ENCODE measurements at places on chromosomes 2 and 18.

DNA sequence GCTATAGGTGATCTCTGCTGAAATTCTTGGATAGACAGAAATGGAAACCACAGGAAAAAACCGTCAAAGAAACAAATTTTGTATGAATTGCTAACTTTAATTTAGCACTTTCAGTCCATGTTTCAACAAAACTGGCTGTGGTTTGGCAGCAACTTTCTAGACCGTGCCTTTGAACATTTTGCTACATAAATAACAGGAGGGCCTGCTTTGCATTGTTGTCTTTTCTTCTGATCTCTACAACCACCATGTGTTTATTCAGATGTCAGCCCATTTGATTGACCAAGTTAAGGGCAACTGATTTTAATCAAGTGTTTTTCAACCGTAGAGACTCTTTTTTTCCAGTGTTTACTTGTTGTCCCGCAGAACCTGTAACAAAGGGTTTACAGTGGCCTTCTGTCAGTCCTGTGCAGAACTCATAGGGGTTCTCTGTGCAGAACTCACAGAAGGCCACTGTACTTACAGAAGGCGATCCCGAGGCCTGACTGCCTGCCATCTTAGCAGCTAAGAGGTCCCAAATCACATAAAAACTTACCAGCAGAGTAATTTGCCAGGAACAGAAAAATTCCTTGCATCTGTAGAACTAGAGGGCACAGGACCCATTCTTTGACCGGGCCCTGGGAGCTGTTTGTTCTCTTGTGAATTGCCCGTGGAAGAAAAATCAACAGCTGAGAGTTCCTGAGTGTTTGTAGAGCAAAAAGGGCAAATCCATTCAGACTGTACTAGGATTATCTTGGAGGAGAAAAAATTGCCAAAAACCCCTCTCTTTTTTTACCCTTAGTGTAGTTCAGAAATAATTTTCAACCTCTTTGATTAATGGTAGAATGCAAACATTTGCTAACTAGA is 120.6 kb downstream of the PRKRA start:
- DNase-seq: no peak

DNA sequence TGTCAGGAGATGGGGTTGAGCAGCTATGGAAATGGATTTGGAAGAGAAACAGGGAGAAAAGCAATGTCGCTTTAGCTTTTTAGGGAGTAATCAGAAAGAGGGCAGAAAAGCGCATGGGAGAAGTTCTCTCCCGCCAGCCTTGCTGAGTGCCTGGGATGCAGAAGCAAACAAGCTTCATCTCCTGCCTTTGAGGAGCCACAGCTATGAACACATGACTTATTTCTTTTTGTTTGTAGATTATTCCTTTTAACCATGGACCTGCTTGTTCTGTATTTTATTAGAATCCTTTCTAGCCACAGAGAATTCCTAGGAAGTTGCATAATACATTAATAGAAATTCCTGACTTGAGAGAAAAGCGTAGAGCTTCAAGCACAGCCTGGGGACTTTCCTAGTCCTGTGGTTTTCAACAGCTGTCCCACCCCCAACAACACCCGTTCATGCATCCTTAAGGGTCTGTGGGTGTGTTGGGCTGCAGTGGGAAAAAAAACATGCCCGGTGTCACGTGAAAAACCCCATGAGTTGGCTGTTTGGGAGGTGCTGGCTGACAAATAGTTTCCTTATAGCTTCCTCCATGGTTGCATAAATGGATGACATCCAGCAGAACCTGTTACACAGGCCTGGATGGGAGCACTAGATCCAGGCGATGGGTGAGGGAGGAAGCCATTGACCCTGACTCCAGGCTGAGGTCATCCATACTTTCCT is 14.9 kb downstream of the SLC9A4 start:
- no peak for DNase-seq

- no peak for DNase-seq
Measured at GRCh38 chr2:149800624-149801542, 213.3 kb upstream of the MMADHC start.

DNA sequence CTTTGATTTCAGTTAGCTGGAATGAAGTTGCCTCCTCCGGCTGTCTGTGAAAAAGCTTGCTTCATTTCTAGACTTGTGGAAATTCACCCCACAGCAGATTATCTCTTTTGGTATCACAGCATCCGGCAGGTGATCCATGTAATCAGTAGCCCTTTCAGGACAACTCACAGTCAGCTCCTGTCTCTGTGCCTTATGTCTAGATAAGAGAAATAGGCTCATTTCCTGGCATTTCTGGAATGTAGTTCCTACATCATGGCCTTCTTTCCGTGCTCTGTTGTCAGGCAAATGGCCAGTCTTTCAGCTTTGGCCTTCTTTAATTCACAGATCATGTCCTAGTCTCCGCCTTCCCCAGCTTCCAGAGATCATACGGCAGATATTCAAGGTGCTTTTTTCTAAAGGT is 455.4 kb downstream of the NUP35 start:
- DNase-seq: no peak

GRCh38 chr2:68385220-68385906 is 20.3 kb downstream of the PLEK start:
- no peak for DNase-seq

DNA sequence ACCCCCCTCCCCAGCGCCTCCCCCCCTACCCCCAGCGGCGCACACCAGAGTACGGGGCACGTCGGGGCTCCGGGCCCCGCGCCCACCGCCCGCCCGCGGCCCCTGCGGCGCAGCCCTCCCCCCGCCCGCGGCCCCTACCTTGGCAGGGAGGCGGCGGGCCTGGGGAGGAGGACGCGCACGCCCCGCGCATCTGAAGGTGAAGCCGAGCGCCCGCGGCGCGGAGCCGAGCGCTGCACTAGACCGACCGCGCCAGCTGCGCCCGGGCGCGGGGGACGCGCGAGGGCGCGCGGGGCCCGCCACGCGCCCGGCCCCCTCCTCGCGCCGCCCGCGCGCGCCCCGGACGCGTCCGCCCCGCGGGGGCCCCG is at the start of gene ZNF516:
Gene ZNF516 (minus strand): TSS at position 237 of the 365 bp plus-strand sequence. CDS start 52,188 bp downstream, outside the sequence.
- DNase-seq: peak; percentile 16

DNA sequence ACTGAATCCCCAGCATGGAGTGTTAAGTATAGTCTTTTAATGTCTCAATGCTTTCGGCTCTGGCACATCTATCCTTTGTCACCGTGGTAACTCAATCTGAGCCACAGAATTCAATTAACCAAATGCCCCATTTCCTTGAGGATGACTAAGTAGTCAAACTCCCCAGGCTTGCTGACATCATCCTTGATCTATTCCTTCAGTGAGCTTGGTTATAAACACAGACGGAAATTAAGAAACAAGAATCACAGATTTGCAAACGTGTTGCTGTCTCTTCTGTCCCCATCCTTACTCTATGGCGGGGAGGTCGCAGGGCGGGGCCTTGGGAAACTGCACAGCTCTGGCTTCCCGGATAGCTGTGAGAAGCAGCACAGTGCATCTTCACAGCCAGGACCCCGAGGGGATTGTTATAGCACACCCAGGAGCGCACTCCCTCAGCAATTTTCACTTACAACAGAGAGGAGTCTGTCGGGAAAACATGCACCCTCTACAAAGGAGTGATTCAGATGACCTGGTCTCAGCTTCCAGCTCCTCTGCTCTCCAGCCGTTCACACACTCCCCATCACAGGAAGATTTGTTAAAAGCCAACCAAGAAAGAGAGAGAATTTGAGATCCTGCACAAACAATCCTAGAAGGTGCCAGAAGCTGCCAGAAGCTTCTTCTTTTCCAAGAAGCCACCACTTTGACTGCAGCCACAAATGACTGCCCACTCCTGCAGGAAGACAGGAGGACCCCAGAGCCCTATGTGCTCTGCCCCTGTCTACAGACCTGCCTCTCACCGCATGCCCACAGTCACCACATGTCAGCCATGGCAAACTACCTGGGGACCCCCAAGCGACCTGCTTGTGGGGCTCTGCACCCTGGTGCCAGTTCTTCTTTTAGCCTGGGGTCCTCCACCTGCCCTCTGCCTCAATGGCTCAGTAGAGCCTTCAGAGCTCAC is 44.9 kb upstream of the YWHAQ start:
- DNase-seq: no peak

DNA sequence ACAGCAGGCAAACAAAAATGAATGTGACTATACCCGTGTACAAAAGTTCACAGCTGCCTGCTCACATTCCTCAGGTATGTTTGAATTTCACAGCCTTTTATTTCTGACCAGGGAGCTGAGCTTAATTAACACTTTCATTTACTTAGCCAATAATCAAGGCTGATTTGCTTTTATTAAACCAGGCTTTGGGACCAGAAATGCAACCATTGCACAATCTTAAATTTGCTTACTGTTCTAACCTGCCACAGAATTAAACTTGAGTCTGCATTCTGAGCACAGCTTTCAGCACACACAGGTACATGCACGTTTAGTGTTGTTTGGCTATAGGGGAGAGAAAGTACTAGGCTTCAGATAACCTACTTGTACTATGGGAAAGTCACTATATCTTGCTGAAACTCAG is 372.4 kb upstream of the ATP5MC3 start:
- no peak for DNase-seq

DNA sequence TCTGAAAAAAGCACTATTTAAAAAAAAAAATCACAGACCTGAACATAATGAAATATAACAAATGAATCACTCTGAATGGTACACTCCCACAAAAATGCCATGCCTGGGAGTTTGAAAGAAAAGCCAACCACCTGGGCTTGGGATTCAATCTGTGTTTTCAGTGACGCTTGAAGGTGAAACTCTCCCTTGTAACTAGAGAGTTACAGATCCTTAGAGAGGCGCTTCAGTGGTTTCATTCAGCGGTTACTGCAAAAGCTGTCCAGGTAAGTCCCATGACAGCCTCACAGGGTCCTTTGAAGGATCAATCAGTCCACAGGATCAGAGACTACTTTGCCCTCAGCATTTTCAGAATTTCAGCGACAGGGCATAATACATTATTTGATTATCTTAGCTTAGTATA is 627.3 kb downstream of the IRS1 start:
- no peak for DNase-seq

- DNase-seq: no peak
Measured at GRCh38 chr2:134713606-134714005, 5.2 kb downstream of the TMEM163 start.

Data from stimulated activated naive CD4-positive, alpha-beta T cell (primary cell).